ENCODE measurements at places on chromosomes 13 and 19.

DNA sequence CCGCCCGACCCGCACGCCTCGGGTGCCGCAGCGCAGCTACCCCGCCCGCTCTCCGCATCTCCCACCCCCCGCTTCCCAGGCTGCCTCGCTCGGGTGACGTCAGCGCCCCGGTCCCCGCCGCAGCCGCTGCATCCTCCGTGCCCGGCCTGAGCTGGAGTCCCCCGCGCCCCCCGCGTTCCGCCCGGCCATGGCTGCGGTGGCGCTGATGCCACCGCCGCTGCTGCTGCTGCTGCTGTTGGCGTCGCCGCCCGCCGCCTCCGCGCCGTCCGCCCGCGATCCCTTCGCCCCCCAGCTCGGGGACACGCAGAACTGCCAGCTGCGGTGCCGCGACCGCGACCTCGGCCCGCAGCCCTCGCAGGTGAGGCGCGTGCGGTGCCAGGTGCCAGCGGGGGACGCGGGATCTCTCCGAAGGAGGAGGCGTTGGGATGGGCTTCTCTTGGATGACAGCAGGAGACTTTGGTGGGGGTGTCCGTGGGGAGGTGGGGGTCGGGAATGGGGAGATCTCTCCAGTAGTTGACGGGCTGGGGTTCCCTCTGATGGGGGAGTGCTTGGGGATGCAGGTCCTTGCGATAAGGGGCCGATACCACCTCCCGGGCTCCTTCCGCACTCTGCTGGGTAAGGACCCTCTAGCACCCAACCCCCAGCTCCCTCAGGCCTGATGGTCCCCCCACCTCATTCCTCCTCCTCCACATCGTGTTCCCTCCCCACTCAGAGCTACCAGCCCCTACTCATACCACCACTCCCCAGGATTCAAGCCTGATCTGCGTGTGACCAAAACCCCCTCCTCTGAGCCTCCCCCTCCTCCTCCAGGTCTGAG is at the start of gene TMEM59L:
Gene TMEM59L (plus strand): TSS at position 99 of the 817 bp plus-strand sequence. CDS start 89 bp downstream, at position 188.
- peak; percentile 45 for DNase-seq

DNA sequence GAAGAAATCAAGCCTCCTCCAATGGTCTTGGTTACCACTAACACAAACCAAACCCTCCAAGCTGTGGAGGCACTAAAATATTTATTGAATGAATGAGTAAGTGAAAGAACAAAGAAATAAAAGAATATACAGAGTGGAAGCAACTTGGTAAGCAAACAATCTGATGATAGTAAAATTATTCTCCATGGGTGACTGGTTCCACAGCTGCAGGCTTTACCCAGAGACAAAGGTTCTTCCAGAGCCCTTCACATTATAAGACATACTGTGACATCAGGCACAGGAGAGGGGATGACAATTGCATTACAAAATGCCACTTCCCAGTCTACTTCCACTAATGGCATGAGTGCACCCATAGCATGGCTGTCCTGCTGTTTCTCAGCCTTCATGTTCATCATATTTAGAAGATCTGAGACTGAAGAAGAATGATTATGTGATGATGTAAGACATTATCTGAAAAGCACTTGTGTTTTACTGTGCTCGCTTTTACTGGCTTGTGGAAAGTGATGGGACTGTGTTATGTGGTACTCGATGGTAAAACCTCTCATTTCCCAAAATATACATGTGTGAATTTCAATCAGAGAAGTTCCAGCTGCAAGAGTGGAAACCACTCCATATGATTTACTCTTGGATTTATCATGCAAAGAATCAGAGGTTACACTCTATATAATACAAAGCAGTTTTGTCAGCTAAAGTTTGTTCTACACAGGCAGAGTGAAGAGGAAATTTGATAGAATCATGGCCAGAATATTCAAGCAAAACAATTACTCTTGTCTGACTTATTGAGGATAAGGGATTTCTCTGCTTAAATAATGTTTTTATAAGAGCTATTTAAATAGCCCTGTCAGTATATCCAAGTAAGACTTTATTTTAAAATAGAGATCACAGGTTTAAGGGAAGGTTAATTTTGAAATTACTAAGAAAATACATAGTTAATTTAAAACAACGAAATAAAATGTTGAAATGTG is 220.2 kb upstream of the NBEA start:
- no peak for DNase-seq

- DNase-seq = no peak
These were observed 385.8 kb downstream of the ZNF536 start for GRCh38 chr19:30757837-30758617.

GRCh38 chr19:53332484-53332883 is 1.1 kb upstream of the ZNF845 start:
- no peak for DNase-seq

- DNase-seq = no peak
These were observed 394.3 kb downstream of the FOXO1 start for GRCh38 chr13:40271931-40272775.

DNA sequence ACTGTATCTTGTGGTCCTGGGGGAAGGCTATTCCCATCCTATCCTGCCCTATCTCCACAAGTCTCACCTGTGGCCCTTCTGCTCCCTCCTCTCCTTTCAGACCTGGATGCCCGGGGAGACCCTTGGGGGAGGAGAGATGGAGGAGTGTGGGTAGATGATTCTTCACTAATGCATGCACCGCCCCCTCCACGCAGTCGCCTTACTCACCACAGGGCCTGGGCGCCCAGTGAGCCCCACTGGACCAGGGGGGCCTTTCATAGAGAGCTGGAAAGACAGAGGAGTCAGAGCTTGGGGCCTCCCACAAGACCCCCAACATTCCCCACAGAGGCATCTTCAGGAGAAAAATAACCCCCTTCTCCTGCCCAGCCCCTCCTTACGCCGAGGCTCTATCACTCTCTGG is 14.3 kb downstream of the COL5A3 start:
- DNase-seq = no peak

Data from activated B cell treated with CpG ODN at 0.5 μM for 24 hours (primary cell).